ENCODE measurements at places on chromosomes 3 and 15. TPM values are rescaled to one million over a fixed set of nuclear protein-coding genes. Genes with fewer than 3 reads are reported as not detected.

The ACKR2 gene
- 0.12 TPM for polyA plus RNA-seq

The WDR93 gene
- polyA plus RNA-seq: not detected

The ANKUB1 gene
- polyA plus RNA-seq: not detected

The IFT122 gene
- 13.2 TPM for polyA plus RNA-seq

The CNTN3 gene
- polyA plus RNA-seq: 4.3 TPM

The CFAP91 gene
- 0.10 TPM for polyA plus RNA-seq

The FGF7 gene
- polyA plus RNA-seq: 61.5 TPM

The EPHB3 gene
- 1.6 TPM for polyA plus RNA-seq

The TCTA gene
- 51.6 TPM for polyA plus RNA-seq

The OR5K2 gene
- not detected for polyA plus RNA-seq

The SLC24A5 gene
- polyA plus RNA-seq: not detected

The SNTN gene
- not detected for polyA plus RNA-seq

The SCAANT1 gene
- polyA plus RNA-seq: not detected

The PPARG gene
- polyA plus RNA-seq: 37.2 TPM

The ANKRD63 gene
- not detected for polyA plus RNA-seq

The DYNLT2B gene
- 13.0 TPM for polyA plus RNA-seq

The AP4E1 gene
- 7.3 TPM for polyA plus RNA-seq

The CGNL1 gene
- polyA plus RNA-seq: 0.73 TPM

The OR5H14 gene
- not detected for polyA plus RNA-seq

The DZIP3 gene
- polyA plus RNA-seq: 11.0 TPM

The CFAP100 gene
- polyA plus RNA-seq: not detected

The EXD1 gene
- 0.02 TPM for polyA plus RNA-seq

The PLSCR2 gene
- not detected for polyA plus RNA-seq

The UBL7 gene
- 44.9 TPM for polyA plus RNA-seq

The TMEM207 gene
- polyA plus RNA-seq: not detected

The SEMA3B gene
- polyA plus RNA-seq: 17.6 TPM

The LNP1 gene
- 4.7 TPM for polyA plus RNA-seq

The CD80 gene
- not detected for polyA plus RNA-seq

The PCLAF gene
- polyA plus RNA-seq: 70.6 TPM

The FOXB1 gene
- not detected for polyA plus RNA-seq

The PTX3 gene
- 555 TPM for polyA plus RNA-seq

The FMN1 gene
- polyA plus RNA-seq: 7.5 TPM

The CPN2 gene
- polyA plus RNA-seq: not detected

The CHRM5 gene
- 0.03 TPM for polyA plus RNA-seq

The TMEM266 gene
- 0.09 TPM for polyA plus RNA-seq

The GOLGA8T gene
- 0.03 TPM for polyA plus RNA-seq

The PTPRG gene
- polyA plus RNA-seq: 31.7 TPM

The TIGIT gene
- not detected for polyA plus RNA-seq

The NCEH1 gene
- 42.4 TPM for polyA plus RNA-seq

The RBPMS2 gene
- polyA plus RNA-seq: 1.1 TPM

The CSPG5 gene
- polyA plus RNA-seq: 0.02 TPM

The CACNA2D3 gene
- 0.37 TPM for polyA plus RNA-seq

The LEKR1 gene
- polyA plus RNA-seq: 0.35 TPM

The GXYLT2 gene
- 25.9 TPM for polyA plus RNA-seq

The MYZAP gene
- 0.08 TPM for polyA plus RNA-seq

The TTLL13 gene
- polyA plus RNA-seq: 0.08 TPM

The THBS1 gene
- polyA plus RNA-seq: 533 TPM

The ITIH3 gene
- 0.05 TPM for polyA plus RNA-seq

The PDZRN3 gene
- polyA plus RNA-seq: 10.7 TPM

The RHOV gene
- not detected for polyA plus RNA-seq

The SLC6A1 gene
- not detected for polyA plus RNA-seq

The NANOGP8 gene
- not detected for polyA plus RNA-seq

The TGM5 gene
- 0.03 TPM for polyA plus RNA-seq

The ACTC1 gene
- polyA plus RNA-seq: 0.68 TPM

The CCNDBP1 gene
- polyA plus RNA-seq: 80.2 TPM

The LMAN1L gene
- not detected for polyA plus RNA-seq

The IMPG2 gene
- 0.11 TPM for polyA plus RNA-seq

The INKA1 gene
- 6.5 TPM for polyA plus RNA-seq

Data from fibroblast of lung (primary cell).